Stromal cell of bone marrow (primary cell): ENCODE measurements at places on chromosomes 7 and 10.

DNA sequence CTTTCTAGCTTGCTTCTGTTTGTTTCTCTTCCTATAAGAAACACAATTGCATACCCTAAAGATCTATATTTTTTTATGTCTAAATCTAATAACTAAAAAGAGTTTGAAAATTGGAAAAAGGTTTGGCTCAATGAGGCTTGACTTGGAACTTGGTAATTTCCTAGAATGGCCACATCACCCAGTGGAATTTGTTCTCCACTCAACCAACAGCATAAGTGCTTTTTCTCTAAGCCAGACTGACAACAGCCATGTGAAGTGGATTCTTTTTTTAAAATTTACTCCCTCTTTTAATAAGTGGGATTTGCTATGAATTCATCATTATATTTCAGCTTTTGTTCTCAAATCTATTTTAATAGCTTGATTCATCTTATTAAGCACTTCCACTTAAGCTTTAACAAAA, 33.8 kb downstream of the GBF1 start:
- no peak for DNase-seq

GRCh38 chr10:96688789-96689188, 31.5 kb downstream of the PIK3AP1 start:
- DNase-seq, result no peak

- DNase-seq, result no peak
Measured at GRCh38 chr10:48714088-48714487, 29.4 kb downstream of the WDFY4 start.

GRCh38 chr10:131549116-131549515, 237.6 kb upstream of the TCERG1L start:
- no peak for DNase-seq

DNA sequence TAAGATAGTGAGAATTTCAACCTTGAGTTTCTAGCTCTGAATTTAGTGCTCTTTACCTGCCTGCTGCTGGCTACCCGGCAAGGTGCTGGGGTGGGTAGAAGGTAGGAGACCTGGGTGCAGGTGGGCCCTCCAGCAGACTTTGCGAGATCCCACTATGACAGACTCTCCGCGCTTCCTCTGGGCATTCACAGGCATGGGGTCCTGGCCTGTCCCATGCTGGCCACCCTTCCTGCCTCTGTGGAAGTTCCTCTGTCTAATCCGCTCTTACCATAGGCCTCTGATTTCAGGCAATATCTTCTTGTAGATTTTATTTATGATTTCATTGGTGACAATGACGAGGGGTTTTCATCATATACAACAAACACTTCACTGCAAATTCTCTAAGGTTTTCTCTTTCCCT, 1.2 kb upstream of the WDFY4 start:
- no peak for DNase-seq

DNA sequence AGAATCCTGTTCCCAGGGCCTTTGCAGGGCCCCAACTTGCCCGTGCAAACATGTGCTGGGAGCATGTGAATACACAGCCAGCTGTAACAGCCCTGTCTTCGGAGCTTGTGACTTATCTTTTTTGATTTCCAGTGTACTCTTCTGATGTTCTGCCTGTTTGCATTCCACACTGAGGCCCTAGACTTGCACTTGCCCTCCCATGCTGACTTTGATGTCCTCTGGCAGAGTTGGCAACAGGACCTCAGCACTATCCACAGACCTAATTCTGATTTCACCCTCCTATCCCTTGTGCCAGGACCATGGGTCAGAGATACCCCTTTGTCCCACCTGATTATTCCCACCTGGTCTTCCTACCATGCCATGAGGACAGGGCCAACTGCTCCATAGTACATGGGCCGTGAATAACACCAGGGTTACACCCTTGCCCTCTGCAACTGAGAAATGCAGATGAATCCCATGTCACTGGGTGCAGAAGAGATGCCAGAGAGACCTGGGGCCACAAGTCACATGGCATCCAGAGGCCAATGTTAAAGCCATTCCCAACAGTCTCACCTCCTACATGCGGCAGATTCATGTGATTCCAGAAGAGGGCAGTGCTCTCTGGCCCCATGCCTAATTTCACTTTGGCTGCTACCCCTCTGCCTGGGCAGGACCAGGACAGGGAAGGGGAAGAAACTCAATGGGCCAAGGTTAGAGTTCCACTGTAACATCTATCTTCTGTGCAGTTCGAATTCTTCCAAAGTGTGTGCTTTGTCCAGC, 43.0 kb downstream of the SCRN1 start:
- DNase-seq, result no peak

DNA sequence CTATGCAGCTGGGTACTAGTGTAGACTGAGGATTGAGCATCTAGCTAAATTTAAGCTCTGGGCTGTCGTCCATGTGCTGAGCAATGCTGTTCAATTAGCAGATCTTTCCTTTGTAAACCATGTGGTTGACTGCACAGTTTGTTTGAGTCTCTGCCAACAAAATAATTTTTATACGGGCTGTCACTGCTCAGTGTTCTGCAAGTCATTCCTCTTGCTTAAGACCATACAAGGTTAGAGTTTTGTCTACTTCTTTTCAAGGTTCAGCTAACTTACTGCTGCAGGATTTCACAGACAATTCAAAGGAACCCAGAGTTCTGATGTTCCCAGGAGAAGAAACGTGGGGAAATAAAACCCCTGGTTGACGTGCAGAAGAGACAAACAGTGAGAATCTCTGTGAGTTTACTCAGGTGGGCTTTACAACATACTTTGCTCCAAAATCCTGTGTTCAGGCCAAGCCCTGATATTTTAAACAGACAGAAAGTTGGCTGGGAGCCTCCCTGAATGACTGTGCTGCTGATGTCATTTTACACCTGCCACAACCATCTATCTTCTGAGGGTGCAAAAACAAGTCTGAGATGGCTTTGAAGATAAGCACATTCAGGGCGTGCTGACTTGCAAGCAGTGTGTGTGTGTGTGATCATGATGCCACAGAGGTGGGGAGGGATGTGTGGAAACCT, 177.1 kb upstream of the SVIL start:
- peak; percentile 94 for DNase-seq

- DNase-seq, result no peak
Measured at GRCh38 chr7:45073031-45073785, 15.6 kb downstream of the NACAD start.

- no peak for DNase-seq
Measured at GRCh38 chr10:71750124-71750841, 23.0 kb downstream of the VSIR start.

DNA sequence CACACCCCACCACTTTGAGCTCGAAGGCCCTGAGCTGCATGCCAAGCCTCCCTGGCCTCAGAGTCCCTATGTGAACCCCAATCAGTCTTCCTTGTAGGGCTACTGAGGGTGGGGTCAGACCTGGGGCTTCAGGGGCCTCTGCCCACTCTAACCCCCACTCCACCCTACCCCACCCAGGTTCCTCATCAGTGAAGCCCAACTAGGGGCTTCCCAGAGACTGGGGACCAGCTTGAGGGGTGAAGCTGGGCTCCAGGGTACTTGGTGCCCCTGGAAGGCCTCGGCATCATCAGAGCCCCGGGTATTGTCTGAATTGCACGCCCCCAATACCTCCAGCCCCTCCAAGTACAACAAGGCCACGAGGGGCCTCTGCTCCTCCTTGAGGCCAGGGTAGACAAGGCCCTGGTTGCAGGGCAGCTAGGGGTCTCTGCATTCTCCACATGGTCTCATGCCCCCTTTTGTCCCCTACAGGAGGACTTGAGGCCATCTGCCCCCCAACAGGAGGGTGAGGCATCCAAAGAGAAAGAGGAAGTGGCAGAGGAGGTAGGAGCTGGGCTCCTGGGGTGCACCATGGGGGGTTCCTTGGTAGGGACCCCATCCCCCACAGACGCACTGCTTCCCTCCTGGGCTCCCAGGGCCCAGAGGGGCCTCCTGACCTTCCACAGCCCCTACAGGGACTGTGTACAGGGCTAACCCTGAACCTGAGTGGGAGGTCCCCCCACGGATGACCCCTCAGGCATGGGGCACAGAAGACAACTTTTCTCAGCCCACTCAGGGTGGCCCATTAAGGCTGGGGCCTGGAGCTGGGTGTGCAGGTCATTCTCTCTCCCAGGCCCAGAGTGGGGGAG, 4.0 kb downstream of the SNCG start:
- DNase-seq, result no peak

- peak; percentile 82 for DNase-seq
Measured at GRCh38 chr10:129131457-129132132, 335.4 kb upstream of the MGMT start.

DNA sequence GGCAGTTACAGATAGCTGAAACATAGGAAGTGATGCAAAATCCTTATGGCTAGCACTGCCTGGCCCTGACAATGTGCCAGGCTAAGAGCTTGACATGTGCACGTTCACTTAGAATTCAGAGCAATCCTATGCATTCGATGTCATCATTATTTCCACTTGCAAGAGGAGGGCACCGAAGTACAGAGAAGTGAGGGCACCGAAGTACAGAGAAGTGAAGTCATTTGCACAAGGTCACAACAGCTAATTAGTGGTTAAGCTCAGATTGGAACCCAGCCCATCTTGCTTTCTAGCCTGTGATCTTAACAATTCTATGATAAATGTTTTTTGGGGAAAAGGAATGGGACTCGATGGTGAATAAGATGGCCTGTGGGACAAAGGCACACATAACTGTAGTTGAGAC, 73.4 kb downstream of the ARHGAP22 start:
- DNase-seq, result no peak

GRCh38 chr7:2040201-2040892, 192.4 kb downstream of the MAD1L1 start:
- DNase-seq, result no peak

GRCh38 chr10:33412653-33413361, 78.3 kb upstream of the NRP1 start:
- DNase-seq, result peak; percentile 97

DNA sequence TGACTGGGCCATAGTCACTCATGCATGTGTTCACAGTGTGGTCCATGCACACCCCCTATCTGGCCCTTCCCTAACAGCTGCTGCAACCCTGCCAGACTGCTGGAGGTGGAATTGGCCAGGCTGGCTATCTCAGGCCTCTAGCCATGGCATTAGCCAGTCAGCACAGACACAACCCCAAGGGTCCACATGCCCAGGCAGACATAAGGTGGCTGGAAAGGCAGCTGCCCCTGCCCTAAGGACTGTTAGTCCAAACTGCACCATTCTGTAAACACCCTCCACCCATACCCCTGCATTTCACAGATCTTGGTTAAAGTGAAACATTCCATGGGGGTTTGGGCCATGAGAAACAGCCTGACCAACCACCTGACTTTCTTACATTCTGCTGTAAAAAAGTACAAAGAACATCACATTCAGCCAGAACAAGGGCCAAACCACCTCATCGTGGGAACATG, 137.4 kb upstream of the KCNMA1 start:
- no peak for DNase-seq
